Right ventricle myocardium superior (tissue), 1 donor: ENCODE measurements at places on chromosomes 11 and 22. TPM values are rescaled to one million over a fixed set of nuclear protein-coding genes. Genes with fewer than 3 reads are reported as not detected.
A peak's percentile ranks its signal among the peaks of the same experiment; 100 is the strongest.

Gene RAB38
- 0.73 TPM for total RNA-seq

Gene PAX6
- total RNA-seq, result not detected

Gene ZW10
- total RNA-seq, result 8.4 TPM

Gene RBMXL2
- not detected for total RNA-seq

Gene TMEM25
- 10.6 TPM for total RNA-seq

Gene TRIM6
- 0.91 TPM for total RNA-seq

Gene KCNK4
- not detected for total RNA-seq

DNA sequence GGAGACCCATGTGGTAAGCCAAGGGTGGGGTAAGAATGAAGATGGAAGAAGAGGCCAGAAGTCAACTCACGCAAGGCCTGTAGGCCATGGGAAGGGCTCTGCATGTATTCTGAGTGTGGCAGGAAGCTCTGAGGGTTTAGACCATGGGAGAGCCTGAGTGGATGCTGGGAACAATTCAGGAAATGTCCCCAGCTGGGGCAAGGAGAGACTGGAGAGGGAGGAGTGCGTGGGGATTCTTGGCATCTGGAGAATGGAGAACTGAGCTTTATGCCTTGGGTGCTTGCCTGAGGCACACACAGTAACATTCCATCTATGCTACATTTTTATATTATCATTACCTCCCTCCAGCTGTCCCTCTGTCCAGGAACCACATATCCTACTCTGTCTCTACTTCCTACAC lies 50.4 kb upstream of the CD82 start:
- no peak for DNase-seq

- no peak for DNase-seq
These were observed 27.2 kb downstream of the ARHGEF12 start for GRCh38 chr11:120363436-120363835.

GRCh38 chr22:49240472-49240871 lies 587.2 kb downstream of the BRD1 start:
- no peak for DNase-seq

GRCh38 chr11:125221461-125221860 lies 56.9 kb downstream of the PKNOX2 start:
- no peak for DNase-seq

- no peak for DNase-seq
These were observed 43.4 kb upstream of the CSNK2A3 start for GRCh38 chr11:11396301-11397035.

GRCh38 chr11:16911658-16912057 lies 102.6 kb downstream of the PLEKHA7 start:
- DNase-seq, result no peak

GRCh38 chr11:78812513-78813293 lies 238.0 kb upstream of the NARS2 start:
- no peak for DNase-seq

- DNase-seq, result no peak
These were observed 81.0 kb upstream of the SLC6A5 start for GRCh38 chr11:20518323-20518834.

GRCh38 chr11:20407344-20407743 lies 19.8 kb downstream of the PRMT3 start:
- no peak for DNase-seq

GRCh38 chr22:22181341-22181850 lies 63.2 kb upstream of the VPREB1 start:
- no peak for DNase-seq

- no peak for DNase-seq
These were observed 870.7 kb downstream of the TBC1D22A start for GRCh38 chr22:47633111-47633510.

GRCh38 chr11:3160252-3161031 lies 4.7 kb downstream of the OSBPL5 start:
- DNase-seq, result peak; percentile 94

DNA sequence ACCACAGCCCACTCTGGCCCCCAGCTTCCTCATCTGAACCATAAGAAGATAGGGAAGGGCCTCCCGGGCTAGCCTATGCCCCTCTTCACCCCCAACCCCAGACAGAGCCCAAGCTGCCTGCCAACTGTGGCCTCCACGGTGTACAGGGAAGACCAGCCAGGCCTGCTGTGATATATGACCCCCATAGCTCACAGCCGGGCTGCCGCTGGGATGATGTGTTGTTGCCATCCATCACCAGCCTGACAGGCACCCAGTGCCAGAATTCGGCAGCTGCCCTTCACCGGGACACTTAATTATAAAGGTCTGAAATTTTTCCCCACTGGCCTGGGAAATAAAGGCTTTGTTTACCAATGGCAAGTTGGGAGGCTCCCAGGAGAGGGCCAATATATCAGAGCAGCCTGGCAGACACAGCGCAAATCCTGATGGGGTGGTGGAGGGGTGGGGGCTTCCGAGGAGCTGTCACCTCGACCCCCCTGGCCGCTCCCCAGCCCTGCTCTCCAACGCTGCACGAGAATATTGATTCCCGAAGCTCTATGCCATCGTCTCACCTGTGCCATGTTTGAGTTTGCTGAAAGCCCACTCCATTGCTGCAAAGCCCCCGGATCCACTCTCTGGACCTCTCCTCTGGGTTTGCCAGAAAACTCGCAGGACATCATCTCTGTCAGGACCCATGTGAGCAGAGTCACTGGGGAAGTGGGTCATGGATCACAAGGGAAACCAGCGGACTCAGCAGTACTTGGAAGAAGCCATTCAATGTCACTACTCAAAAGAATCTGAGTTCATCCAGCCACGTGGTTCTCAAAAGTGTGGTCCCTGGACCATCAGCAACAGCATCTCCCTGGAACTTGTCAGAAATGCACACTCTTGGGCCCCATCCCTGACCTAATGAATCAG lies 296.9 kb downstream of the MN1 start:
- DNase-seq, result no peak

GRCh38 chr11:72222106-72222891 lies 2.3 kb upstream of the INPPL1 start:
- no peak for DNase-seq

- DNase-seq, result no peak
These were observed 65.4 kb upstream of the ZC3H12C start for GRCh38 chr11:110027627-110028371.

GRCh38 chr11:76603202-76603601 lies 67.3 kb downstream of the LRRC32 start:
- no peak for DNase-seq
